ENCODE measurements at places on chromosomes 2 and 18. TPM values are rescaled to one million over a fixed set of nuclear protein-coding genes. Genes with fewer than 3 reads are reported as not detected.

Gene SERPINB4
- total RNA-seq: not detected

Gene RABL2A
- total RNA-seq: 27.6 TPM

GRCh38 chr2:55120634-55121359 lies 70.5 kb upstream of the RTN4 start:
- DNase-seq: no peak

GRCh38 chr2:32008805-32009515 lies 1.8 kb downstream of the MEMO1 start:
- no peak for DNase-seq

- no peak for DNase-seq
Observed at GRCh38 chr18:26458526-26459232, 89.7 kb downstream of the KCTD1 start.

- DNase-seq: no peak
Observed at GRCh38 chr2:132419941-132420340, 3.3 kb downstream of the GPR39 start.

GRCh38 chr2:149586063-149586462 lies 1.5 kb downstream of the MMADHC start:
- no peak for DNase-seq

DNA sequence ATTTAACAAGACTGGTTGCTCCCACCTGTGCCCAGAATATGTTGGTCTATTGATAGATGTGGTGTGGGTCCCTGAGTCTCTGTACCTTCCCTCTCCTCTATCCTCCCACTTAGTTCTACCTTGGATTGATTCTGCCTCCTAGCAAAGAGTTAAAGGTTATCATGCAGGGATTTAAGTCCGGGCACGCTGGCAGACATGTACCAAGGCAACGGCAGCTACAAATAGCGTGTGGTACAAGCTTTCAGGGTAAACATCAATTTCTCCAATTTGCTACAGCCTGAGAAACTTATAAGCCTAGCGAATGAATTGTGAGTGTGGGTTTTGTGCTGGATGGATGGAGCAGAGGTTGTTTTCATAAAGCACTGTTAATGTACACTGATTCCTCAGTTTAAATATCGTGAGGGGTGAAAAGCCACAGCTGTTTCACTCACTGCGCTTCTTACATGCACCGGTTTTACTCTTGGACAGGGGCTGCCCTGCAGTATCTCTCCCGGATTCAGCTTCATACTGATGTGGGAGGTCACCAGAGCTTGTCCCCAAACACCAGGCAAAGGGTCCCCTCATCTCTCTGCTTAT lies 289.8 kb downstream of the ICOS start:
- no peak for DNase-seq

- DNase-seq: no peak
Observed at GRCh38 chr2:108194409-108195132, 45.2 kb upstream of the SULT1C3 start.

GRCh38 chr2:196597531-196597930 lies 42.0 kb upstream of the CCDC150 start:
- no peak for DNase-seq

GRCh38 chr2:133576714-133577113 lies 8.5 kb upstream of the NCKAP5 start:
- DNase-seq: no peak

DNA sequence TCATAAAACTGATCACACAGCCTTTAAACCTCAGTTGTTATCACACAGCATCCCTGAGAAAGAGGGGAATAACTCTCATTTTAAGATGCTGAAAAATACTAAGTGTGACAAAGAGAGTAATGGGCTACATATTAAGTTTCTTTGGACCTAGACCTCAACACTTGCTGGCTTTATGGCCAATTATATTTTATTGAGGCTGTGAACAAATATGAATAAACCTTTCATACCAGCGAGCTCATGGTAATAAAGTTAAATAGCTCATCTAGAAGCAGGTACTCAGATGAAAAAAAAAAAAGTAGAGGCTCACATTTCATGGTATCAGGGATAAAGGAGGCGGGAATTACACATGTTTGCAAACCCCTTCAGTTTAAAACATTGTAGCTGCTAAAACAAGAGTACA lies 75.7 kb downstream of the DOCK10 start:
- DNase-seq: no peak

GRCh38 chr2:64489081-64489751 lies 34.9 kb upstream of the AFTPH start:
- no peak for DNase-seq

Measured in cerebellum (tissue), 4 donors.